ENCODE measurements at places on chromosomes 1 and 21.
A peak's percentile ranks its signal among the peaks of the same experiment; 100 is the strongest.

GRCh38 chr1:54011316-54012007, 6.5 kb downstream of the LDLRAD1 start:
- no peak for DNase-seq

DNA sequence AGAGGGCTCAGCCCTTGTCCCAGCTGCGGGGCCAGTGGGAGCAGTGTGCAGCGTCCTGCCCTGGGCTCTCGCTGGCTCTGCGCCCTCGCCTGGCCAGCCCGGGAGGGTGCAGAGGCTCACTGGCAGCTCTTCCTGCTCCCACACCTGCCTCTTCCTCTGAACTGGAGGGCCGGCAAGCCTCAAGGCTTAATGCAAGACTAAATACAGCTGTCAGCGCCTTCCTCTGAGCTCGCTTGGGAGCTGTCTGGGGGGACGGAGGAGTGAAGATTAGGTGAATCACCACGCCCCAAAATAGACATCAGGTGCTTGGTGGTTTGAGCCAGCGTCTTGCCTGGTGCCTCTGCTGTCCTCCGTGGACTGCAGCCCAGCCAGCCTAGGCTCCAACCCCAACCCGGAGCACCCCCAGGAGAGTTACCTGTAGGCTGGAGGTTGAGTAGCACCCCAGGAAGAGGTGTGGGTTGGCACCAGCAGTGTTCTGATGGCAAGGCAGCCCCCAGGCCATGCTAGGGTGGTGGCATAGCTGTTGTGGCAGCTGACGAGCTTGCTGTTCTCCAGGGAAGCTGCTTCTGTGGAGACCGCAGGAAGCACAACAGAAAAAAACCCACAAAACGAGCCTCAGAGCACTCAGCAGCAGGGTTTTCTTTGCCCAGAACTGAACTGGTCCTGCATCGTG, 36.9 kb downstream of the UMODL1 start:
- DNase-seq, result peak; percentile 66

DNA sequence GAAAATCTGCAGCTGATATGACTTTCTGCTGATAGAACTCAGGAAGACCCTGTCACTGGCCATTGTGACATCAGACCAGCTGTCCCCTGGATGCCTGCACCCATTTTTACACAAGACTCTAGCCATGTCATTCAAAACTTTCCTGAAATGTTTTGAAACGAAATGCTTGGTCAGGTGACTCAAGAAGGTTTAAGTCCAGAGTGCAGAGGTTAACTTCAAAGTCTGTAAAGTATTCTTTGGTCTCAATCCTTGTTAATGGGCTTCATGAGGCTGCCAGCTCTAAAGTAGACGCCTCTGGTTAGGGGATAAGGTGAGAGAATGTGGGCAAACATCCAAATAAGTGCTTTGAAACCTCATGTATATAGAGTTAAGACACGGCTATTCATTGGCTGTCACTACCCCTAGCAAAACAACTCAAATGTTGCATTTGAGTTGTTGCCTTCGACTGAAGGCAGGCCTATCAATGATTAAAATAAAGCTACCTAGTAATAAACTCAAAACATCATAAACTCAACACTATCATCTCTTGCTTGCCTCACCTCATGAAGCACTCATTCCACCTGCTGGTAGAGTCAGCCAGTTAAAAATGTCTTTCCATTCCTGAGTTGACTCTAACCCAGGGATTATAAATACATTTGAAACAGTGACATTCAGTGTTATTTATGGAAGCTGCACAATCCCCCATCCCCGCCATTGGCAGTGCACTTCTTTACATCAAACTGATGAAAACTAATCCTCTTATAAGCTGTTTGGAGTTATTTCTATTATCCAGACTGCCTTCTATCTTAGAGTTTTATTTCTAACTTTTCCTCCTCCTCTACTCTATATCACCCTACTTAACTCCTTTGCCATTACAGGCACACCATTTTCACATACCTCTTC, 26.0 kb downstream of the RABIF start:
- no peak for DNase-seq

DNA sequence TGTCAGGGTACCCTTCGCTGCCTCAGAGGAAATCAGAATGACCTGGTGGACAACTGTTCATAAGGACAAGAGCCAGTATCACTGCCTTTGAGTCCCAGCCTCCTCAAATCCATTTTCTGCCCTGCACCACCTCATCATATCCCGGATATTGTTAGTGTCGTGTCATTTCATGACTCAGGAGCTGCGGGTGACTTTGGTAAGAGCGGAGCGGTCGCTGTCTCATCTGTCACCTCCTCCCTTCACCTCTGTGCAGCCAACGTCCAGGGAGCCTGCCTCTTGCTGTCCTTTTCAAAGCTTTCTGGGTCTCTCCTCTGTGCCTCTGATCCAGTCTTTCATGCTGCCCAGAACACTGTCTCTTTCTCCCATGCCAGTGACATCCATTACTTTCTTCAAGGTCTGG, 7.0 kb upstream of the C1orf198 start:
- DNase-seq, result no peak

DNA sequence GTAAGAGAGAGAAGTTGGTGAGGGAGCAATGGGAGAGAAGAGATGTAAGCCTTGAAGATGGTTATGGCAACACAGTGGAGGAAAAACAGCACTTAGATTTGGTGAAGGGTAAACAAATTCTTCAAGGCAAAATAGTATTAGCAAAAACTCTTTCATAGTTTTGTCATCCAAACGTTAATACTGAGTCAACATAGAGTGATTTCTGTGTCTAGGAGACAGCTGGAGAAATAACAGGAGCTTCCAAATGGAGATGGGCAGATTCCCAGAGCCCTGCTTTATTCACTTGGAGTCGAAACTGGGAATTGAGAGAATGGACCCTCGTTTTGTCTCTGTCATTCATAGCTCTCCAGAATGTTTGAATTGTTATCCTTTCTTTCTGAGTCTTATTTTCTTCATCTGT, 68.3 kb downstream of the PLA2G4A start:
- DNase-seq, result no peak

DNA sequence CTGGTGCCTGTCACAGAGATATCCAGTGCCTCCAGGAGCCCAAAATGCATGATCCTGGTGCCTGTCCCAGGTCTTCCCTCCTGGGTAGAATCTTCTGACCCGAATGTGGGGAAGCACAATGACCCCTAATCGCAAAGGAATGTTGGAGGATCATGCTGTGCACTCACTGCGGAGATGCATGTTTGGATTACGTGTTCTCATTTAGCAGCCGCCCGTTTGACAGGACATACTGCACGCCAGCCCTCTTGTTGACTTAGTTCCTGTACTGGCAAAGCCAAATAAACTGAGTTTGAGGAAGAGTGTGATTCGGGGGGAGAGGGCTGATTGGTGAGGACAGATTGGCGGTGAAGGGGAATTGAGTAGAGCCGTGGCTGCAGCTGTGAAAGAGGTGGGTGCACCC, 85.9 kb upstream of the SIM2 start:
- DNase-seq, result no peak

GRCh38 chr1:11448373-11449099, 30.4 kb upstream of the DISP3 start:
- DNase-seq, result no peak

- no peak for DNase-seq
These were observed 46.8 kb upstream of the TARDBP start for GRCh38 chr1:10965546-10966226.

DNA sequence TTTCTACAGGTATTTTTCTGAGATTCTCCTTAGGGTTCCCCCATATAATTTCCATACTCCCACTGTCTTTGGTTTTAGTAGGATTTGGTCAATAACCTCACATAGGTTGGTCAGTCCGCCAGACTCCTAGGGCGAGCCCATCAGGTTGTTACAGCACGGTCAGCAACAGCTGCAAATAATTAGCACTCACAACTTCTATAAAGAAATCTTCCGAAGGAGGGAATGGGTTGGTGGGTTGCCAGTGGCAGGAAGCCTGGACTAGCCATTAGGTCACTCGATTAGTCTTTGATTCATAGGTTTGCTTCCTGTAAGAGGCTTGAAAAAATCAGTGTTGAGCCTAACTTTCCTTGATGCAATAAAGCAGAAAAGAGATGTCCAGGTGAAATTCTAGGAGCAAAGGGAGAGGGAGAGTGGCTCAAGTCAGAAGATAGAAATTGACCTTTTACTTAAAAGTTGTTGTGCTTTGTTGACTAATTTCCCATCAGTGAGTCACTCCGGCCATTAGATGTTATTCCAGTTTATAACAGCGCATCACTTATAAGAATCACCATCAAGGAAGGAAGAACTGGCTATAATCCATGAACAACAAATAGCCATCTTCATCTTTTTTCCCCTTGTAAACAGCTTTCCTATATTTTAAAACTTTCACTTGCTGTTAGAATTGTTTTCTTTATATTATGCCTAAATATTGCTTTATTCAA, 88.3 kb downstream of the TPR start:
- peak; percentile 27 for DNase-seq

DNA sequence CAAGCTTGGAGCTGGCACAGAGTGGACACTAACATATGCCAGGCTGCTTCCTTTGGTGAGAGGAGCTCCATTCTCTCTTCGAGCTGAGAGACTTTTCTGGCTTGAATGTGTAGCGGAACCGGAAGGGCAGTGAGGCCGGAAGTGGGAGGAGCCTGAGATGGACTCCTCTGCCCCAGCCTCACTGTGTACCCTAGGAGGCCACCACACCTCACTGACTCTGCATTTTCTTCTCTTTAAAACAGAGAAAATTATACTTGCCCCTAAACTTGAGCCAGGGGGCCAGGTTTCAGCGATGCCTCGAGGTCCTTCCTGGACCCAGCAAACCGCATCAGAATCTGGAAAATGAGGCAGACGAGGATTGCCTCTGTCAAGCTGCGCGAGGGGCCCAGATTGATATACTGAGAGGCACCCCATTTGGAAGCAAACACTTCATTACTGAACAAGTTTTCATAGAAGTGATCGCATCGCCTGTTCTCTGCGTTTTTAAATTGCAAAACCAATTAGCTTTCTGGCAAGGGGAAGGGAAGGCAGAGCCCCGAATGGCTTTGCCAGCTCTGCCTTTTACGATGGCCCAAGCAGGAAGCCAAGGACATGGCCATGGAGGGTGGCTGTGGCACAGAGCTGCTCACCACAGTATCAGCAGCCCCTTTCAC, 708.1 kb downstream of the PTPRU start:
- DNase-seq, result no peak

GRCh38 chr1:230781594-230781993, 34.4 kb downstream of the CAPN9 start:
- no peak for DNase-seq

GRCh38 chr21:38413958-38414548, 84.2 kb downstream of the ERG start:
- DNase-seq, result no peak
